ENCODE measurements at places on chromosomes 3 and 15.

DNA sequence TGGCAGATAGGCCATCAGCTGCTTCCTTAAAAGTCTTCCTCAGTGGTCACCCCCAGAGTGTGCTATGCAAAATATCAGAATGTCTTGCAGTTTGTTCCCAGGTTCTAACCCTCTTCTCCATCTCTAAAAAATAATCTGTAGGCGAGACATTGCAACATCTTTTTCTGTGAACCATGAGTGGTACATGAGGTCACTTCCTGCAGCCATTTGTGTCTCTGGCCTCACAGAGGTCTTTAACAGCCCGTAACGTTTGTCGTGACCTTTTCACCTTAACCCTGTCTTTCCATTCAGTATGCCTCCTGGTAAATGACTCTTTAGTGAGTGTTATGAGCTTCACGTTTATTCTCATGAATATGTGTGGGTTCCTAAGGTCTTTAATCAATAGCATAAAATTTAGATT lies 145.4 kb downstream of the KLHL25 start:
- peak; percentile 70 for DNase-seq

GRCh38 chr15:44045217-44045616 lies 149.9 kb downstream of the FRMD5 start:
- DNase-seq: no peak

DNA sequence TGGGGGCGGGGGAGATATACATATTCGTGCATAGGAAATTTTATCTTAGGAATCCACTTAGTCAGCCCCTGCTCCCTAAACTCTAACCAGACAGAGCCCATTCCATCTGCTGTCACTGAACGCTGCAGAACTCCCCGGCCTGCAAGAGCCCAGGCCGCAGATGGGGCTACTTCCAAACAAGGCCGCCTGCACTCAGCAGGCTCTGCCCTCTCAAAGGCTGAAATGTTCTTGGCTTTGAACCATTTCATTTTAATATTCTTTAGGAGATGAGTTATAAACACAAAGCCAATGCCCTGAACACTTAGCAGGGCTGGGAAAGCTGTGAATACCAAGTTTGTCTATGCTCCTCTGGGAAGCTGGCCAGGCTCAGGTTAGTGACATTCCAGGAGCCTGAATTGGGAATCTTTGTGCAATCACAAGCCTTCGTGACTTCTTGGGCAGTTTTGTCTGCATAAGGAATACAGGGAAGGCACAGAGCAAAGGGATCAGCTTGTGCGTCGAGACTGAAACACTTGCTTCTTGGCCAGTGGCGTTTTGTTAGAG lies 65.0 kb downstream of the SYNM start:
- peak; percentile 40 for DNase-seq

GRCh38 chr15:96959501-96959900 lies 629.0 kb downstream of the NR2F2 start:
- no peak for DNase-seq

DNA sequence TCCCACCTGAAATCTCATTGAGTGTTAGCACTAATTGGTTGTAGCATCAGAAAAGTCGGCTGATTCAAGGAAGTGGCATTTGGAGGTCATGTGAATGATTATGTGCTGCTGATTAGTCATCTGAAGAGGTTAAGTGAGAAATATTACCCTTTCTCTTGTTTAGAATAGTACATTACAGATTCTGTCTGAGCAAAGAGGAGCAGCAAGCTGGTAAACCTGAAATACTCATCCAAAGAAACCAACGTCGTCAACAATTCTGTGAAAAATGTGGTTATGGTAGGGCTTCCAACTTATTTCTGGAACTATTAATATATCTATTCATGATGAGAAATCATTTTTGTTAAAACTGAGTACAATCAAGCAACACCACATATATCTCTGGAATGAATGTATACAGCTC lies 1024.9 kb downstream of the TUSC7 start:
- no peak for DNase-seq

- DNase-seq: no peak
Observed at GRCh38 chr15:67185621-67186225, 68.7 kb downstream of the AAGAB start.

DNA sequence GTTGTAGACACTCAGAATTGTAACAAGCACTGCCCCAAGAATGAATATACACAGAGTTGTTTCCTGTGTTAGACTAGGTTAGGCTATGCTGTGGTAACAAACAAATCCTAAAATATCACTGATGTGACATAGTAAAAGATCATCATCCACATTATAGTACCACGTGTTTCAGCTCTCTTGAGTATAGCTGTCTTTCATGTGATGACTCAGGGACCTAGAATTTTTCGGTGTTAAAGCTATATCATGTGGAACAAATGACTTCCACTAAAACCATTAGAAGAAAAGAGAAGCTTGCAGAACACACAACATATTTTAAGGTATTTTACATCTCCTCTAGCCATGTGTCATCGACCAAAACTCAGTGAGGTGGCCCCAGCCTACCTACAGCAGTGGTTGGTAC lies 307.9 kb upstream of the RBMS3 start:
- DNase-seq: no peak

- DNase-seq: peak; percentile 91
Observed at GRCh38 chr3:122564155-122564912, at the start of the genes DTX3L and PARP9. Gene DTX3L (plus strand): TSS chr3:122564338. CDS start chr3:122564427, 89 bp downstream. Gene PARP9 (minus strand): TSS chr3:122564300. CDS start chr3:122559620, 4,680 bp downstream.

- peak; percentile 62 for DNase-seq
Observed at GRCh38 chr15:39680868-39681267, 100.0 kb downstream of the THBS1 start.

- no peak for DNase-seq
Observed at GRCh38 chr3:67515778-67516177, 138.6 kb downstream of the SUCLG2 start.

- no peak for DNase-seq
Observed at GRCh38 chr3:10508619-10509260, 3.4 kb upstream of the ATP2B2 start.

- no peak for DNase-seq
Observed at GRCh38 chr3:156720826-156721225, 46.4 kb downstream of the TIPARP start.

DNA sequence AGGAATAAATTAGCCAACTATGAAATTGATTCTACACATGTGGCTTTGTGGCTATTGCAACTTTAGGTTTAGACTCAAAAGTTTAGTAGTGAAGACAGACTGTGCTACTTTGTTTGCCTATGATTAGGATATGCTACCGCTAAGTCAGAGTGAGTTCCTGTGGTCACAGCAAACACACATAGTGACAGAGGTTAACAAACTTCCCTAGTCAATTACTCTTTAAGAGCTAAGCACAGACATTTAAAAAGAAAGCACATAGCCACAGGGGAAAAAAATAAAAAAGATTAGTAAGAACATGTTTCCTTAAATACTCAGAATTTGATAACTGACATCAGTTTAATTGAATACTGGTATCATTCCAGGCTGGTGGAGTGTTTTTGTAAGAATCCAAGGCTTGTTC lies 207.1 kb downstream of the GBE1 start:
- DNase-seq: no peak

DNA sequence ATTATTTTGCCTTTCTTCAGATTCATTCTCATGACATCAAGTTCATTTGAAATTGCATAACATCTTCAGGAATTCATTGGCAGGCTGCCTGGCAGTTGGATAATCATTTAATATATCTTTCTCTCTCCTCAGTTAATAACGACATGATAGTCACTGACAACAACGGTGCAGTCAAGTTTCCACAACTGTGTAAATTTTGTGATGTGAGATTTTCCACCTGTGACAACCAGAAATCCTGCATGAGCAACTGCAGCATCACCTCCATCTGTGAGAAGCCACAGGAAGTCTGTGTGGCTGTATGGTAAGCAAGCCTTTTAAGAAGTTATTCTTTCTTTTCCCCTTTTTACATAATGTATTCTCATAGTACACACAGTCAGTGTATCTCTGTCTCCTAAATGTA lies 38.2 kb downstream of the TGFBR2 start:
- peak; percentile 35 for DNase-seq

GRCh38 chr3:79297245-79297960 lies 470.4 kb downstream of the ROBO1 start:
- peak; percentile 77 for DNase-seq

DNA sequence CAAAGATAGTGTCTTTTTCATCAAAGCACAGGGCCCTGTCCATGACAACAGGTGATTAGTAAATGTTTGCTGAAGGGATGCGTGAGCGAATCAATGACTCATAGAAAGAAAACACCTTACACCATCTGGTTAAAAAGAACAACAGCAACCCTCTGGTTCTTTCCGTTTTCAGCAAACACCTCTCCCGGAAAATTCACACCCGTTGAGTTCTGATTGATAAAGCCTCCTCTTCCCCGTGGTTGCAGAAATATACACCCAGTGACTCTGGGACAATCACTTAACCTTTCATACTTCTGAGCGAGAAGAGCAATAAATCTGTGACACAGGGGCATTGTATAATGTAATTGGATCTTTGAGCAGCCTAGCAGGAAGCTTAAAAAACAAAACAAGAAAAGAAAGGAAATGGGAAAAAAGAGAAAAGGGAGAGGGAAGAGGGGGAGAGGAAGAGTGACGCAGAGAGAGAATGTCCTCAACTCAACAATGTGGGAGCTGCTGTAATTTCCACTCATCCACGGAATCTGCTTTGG lies 37.6 kb downstream of the ADAMTS9 start:
- no peak for DNase-seq

DNA sequence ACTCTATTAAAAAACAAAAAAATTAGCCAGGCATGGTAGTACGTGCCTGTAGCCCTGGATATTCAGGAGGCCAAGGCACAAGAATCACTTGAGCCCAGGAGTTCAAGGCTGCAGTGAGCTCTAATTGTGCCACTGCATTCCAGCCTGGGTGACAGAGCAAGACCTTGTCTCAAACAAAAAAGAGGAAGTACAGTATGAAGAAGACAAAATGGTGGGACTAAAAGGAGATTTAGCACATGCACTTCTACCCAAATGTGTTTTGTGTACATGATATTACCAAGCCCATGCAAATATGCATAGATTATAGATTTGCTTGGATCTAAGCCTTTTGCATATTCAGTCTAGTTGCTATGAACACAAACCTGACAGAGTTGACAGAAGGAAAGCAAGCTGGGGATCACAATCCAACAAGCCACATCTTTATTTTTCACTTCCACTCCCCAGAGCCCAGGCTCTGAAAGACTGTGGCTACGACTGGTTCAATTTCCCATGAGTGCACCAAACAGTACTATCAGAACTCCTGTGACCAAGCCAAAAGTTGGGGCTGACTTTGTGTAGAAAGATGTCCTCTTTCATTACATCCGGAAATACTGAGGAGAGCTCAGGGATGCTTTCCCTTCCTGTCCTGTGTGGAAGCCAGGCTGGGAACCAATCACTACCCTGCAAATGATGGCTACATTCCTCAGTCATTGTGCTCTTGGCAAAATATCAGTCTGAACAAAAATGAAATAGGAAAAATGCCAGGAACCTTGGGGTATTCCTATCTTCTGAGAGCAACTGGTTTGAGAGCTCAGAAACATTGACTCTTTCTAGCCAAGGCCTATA lies 49.4 kb downstream of the TGM4 start:
- DNase-seq: peak; percentile 66

Measured in AG08395 (cell line).